ENCODE measurements at places on chromosomes 11 and 22.

GRCh38 chr22:45157907-45158306 lies 5.8 kb upstream of the NUP50 start:
- no peak for DNase-seq

- no peak for DNase-seq
Measured at GRCh38 chr11:2547806-2548205, 103.0 kb downstream of the KCNQ1 start.

- DNase-seq: no peak
Measured at GRCh38 chr11:21615955-21616371, 576.9 kb upstream of the ANO5 start.

DNA sequence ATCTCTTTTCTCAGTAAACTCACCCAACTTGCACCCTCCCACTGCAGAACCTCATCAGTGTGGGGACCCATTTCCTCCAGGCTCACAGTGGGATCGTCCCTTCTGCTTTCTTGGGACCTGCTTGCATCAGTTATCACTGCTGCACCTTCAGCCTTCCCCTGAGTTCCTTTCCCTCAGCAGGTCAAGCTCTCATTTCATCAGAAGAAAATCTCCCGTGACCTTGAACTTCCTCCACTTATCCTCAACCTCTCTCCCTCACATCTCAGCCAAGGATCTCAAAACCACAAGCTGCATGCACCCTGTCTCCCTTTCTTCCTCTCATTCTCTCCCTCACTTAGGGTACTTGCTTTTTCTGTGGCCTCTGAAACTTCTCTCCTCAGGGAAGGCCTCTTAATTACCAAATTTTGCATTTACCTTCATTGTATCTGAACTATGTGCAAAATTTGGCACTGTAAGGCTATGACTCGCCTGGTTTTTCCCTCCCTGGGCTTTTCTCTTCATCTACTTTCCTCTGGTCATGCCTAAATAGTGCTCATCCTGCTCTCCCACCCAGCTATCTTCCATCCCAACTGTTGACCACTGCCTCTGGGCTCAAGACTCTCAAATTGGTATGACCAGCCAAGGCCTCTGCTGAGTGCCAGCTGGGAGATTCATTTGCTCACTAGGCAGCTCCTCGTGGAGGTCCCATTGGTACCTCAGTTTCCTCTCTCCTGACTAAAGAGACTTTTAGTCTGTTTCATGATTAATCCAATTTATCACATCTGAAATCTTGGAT lies 2.7 kb upstream of the RCE1 start:
- DNase-seq: no peak

- no peak for DNase-seq
Measured at GRCh38 chr11:12179019-12179418, 68.6 kb downstream of the MICAL2 start.

GRCh38 chr11:117009905-117010605 lies 88.2 kb downstream of the SIK3 start:
- no peak for DNase-seq

DNA sequence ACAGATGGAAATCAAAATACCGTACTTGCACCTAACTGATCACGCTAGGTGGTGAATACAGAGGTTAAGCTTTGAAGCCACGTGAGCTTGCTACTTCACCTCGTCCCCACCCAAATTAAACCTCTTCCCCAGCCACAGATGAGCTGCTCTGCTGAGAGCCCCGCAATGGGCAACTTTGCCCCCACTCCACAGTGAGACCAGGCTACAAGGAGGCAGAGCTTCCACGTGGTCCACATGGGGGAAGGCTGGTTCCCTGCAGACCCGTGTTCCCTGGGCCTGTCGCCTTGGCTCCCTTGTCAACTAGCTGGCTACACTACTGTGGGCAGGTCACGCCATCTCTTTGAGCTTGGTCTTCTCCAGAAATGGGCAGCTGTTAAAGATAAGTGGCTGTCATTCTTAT lies 10.9 kb downstream of the CD5 start:
- DNase-seq: no peak

DNA sequence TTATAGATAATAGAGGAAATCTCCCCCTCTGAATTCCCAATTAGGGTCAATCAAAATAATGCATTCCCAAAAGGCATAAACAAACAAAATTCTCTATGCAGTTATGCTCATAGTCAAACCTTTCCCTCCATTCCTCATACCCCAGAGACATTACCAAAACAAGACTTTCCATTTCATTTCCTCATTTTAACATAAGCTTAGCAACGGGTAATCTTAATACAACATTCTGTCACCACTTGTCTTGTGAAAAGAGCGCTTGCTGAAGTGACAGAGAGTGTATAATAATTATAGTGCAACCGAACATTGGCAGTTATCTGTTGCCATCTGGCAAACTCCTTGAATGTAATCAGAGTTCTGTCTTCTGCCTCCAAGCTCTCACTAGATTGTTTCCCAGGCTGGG lies 1.2 kb upstream of the SLN start:
- no peak for DNase-seq

- DNase-seq: no peak
Measured at GRCh38 chr11:76695771-76696170, 25.2 kb upstream of the LRRC32 start.

DNA sequence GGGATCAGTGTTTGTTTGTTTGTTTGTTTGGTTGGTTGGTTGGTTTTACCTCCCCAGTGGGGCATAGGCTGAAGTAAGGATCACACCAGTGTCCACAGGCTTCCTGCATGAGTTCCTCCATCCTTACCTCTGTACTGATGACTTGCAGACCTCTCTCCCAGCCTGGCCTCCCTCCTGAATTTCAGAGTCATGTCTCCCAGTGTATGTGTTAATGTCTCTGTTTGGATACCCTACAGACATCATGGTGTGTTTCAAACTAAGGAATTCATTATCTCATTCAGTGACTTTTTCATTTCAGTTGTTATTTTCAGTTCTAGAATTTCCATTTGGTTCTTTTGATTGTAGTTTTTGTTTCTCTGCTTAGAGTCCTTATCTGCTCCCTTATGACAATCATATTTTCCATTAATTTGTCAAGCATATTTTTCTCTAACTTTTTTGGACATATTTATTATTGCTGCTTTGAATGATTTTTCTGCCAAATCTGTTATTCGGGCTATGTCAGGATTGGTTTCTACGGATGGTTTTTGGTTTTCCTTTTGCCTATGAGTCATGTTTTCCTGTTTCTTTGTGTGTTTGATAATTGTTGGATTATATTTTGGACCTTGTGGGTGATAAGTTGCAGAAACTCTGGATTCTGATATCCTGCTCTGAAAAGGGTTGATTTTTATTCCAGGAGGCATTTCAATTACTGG lies 23.6 kb downstream of the MYEOV start:
- DNase-seq: no peak

- DNase-seq: no peak
Measured at GRCh38 chr11:34656062-34656720, 35.3 kb downstream of the EHF start.

GRCh38 chr22:44588348-44588747 lies 90.3 kb upstream of the RTL6 start:
- no peak for DNase-seq

GRCh38 chr22:38735465-38736256 lies 20.1 kb downstream of the SUN2 start:
- no peak for DNase-seq

- DNase-seq: no peak
Measured at GRCh38 chr11:2995031-2995561, 3.0 kb upstream of the NAP1L4 start.

Measured in AML-193 (cell line).